ENCODE measurements at places on chromosomes 1 and 21.

GRCh38 chr1:175367896-175368295 is 175.3 kb upstream of the KIAA0040 start:
- no peak for DNase-seq

DNA sequence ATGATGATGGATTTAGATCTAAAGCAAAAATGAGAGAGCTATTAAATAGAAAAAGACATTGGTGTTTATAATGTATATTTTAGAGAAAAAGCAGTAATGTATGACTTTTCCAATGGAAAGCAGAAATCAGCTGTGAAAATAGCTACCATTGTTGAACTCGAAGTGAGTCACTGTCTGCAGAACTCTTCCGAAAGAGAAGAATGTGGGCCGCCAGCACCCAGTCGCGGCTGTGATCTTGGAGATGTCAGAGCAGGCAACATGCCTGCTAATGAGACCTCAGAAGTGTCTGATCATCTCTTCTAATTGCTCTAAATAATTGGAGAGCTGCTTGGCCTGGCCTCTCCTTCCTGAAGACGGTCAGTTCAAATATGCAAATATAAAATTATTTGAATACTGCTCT is 333.6 kb upstream of the RUNX1 start:
- DNase-seq: no peak

DNA sequence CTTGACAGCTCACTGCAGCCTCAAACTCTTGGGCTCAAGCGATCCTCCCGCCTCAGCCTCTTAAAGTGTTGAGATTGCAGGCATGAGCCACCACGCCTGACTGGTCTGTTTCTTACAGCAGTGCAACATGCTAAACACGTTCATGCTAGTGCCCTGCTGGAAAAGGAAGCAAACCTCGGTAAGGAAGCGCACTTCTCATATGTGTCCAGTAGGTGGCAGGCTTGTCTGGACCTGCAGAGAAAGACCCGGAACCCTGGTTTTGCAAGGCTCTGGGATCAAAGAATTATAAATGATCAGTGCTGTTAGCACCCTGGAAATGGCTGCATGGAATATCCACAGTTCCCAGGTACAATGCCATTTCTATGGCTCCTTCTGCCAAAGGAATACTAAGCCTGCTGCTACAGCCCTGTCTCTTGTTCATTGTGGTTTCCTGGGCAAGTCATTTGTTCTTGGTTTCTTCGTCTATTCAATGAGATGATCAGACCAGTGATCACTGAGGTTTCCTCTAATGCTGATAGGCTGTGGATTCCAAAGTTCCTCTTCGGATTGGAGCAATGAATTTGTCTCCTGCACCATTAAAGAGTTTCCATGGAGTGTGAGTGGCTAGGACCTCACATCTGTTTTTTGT is 15.9 kb downstream of the RNU5D-1 start:
- DNase-seq: peak; percentile 65

DNA sequence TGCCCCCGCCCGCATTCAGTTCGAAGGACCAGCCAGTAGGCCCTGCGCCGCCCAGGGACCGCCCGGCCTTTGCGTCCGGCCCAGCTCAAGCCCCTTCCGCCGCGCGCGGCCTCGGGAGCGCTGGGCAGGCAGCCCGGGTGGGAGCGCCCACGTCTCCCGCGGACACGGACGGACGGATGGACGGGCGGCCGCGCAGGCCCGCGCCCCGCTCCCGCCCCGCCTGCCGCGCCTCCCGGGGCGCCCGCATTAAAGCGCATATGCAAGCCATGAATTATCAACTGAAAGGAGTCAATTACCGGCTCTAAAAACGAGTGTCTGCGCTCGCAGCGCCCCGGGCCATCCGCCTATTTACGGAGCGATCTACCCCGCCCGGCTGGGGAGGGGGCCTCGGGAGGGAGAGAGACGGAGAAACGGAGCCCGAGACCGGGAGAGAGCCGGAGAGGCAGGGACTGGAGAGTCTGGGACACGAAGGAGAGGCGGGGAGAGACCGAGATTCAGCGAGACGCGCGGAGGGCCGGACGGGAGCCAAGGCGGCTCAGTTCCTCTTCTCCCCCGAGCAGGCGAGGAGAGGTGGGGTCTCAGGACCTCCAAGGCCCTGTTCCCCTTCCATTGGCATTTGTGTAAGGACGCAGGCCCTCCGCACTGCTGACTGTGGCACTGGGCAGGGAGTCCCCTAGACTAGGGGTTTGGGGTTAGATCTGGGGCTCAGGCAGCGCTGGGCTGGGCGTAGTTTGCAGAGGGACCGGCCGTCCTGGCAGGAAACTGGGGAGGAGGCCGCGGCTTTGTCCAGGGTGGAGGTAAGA is 41.3 kb upstream of the DMBX1 start:
- DNase-seq: no peak

GRCh38 chr21:39336457-39337008 is 12.4 kb downstream of the HMGN1 start:
- DNase-seq: no peak

DNA sequence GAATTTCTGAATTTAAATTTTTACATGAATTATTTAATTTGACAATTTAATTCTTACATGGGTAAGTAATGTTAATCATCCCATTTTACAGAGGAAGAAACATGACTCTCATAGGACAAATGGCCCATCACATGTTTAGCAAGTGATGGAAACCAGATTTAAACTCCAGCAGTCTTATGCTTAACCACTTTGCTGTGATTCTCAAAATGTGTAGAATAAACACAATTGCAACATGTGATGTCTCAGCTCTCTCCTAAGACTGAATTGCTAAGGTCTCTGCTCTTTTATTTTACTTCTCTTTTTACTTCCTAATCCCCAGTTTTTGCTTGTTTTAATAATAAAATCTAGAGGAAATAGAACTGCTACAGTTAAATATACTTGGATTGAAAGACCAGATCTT is 42.8 kb downstream of the HS2ST1 start:
- DNase-seq: no peak

DNA sequence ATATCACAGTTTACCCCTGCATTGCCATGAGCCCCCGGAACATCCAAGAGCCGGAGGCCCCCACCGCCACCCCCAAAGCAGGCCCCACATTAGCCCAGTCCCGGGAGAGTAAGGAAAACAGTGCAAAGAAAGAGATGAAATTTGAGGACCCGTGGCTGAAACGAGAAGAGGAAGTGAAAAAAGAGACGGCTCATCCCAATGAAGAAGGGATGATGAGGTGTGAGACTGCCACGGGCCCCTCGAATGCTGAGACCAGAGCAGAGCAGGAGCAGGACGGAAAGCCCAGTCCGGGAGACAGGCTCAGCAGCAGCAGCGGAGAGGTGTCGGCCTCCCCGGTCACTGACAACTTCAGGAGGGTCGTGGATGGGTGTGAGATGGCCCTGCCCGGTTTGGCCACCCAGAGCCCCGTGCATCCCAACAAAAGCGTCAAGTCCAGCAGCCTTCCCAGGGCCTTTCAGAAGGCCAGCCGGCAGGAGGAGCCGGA is 532.4 kb downstream of the KIF26B start:
- no peak for DNase-seq

All from fibroblast of skin of right quadriceps (primary cell).